ENCODE measurements at places on chromosomes 7 and 10.
A peak's percentile ranks its signal among the peaks of the same experiment; 100 is the strongest.

DNA sequence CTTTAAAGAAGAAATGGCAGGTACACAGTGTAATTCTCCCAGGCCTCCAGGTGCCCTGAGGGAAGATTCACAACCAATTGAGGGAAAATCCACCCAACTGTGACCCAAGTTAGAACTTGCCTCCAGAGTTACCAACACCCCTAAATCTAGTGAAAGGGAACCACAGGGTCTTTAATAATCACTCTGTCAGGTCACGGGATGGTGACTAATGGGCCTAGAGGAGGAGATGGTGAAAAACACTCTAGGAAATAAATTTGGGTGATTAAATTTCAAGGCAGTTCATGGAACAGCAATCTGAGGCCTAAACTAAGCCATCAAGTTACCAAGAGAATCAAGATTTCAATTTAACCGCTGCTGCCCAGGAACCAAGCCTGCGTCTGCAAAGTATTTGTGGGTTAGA lies 26.7 kb upstream of the SLF2 start:
- DNase-seq: no peak

- DNase-seq: no peak
These were observed 95.0 kb downstream of the GRB10 start for GRCh38 chr7:50687575-50688225.

- DNase-seq: no peak
These were observed 27.7 kb downstream of the EBF3 start for GRCh38 chr10:129936266-129936922.

GRCh38 chr10:5604961-5605360 lies 61.4 kb downstream of the ASB13 start:
- no peak for DNase-seq

- DNase-seq: no peak
These were observed 94.9 kb downstream of the CARD11 start for GRCh38 chr7:2948749-2949148.

- DNase-seq: peak; percentile 34
These were observed 55.2 kb upstream of the GSDME start for GRCh38 chr7:24812305-24812945.

- no peak for DNase-seq
These were observed 192.3 kb upstream of the STK17A start for GRCh38 chr7:43390576-43390975.

- no peak for DNase-seq
These were observed 43.2 kb downstream of the RALA start for GRCh38 chr7:39666562-39666961.

DNA sequence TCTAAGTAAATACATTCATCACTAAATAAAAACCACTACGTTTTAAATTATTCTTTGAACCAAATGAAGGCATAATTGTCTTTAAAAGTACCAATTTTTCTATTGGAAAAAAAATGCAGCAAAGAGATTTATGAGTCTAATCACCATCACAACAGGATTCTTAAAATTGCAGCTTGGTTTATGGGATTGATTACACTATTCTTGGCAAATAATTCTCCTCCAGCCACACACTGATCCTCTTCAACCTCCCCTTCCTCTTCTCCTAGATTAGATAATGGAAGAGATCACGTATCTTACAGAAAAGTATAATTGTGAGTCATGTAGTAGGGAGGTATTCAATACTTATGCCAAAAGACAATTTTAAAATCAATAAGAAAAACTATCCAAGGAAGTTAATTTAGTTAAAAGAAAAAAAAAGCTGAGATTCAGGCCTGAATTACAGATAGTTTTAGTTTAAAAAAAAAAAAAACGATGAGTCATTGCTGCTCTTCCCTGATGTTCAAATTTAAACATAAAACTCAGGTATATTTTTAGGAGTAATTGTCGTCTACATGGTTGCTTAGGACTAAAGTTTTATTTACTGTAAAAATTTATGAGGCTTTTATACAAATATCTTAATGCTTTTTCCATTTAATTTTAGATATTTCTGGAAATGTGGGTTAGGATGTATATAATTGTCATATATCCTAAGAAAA lies 133.7 kb upstream of the CDK1 start:
- no peak for DNase-seq

- no peak for DNase-seq
These were observed 30.4 kb downstream of the RAMP3 start for GRCh38 chr7:45187946-45188411.

DNA sequence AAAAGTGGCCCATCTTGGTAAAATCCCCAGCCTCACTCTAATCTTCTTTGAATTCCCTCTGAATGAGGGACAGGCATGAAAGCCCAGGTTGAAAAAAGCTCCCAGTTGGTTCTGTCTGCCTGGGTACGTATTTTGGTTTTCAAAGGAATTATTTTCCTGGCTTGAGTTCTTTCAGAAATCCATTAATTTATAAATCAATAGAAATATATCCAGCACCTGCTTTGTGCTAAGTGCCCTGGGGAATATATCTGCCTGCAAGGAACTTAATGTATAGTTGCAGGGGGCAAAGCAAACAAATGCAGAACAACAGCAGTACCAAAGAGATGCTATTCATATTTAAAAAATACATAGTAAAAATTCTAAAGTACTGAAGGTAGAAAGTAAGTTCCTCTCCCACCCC lies 362.7 kb downstream of the REEP3 start:
- DNase-seq: no peak

- DNase-seq: no peak
These were observed 71.3 kb upstream of the ZNF804B start for GRCh38 chr7:88688222-88688621.

GRCh38 chr7:74284781-74285259 lies 4.4 kb upstream of the CLIP2 start:
- DNase-seq: no peak

DNA sequence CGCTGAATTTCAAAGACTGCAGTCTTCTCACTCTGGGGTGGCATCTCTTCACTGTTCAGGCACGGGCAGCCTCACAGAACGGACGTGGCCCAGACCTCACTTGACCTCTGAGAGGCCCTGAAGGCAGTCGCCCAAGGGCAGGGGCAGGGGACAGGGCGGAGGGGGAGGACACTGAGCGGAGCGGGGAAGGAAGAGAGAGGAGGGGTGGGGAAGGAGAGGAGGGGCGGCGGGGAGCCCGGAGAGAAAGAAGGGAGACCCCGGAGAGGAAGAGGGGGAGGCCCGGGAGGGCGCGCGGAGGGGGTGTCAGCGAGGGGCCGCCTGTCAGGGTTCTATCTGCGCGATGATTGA lies 58.7 kb upstream of the COMTD1 start:
- DNase-seq: no peak

- DNase-seq: no peak
These were observed 21.9 kb upstream of the TBRG4 start for GRCh38 chr7:45133352-45133751.

GRCh38 chr7:93836116-93836515 lies 54.4 kb downstream of the TFPI2 start:
- DNase-seq: no peak

DNA sequence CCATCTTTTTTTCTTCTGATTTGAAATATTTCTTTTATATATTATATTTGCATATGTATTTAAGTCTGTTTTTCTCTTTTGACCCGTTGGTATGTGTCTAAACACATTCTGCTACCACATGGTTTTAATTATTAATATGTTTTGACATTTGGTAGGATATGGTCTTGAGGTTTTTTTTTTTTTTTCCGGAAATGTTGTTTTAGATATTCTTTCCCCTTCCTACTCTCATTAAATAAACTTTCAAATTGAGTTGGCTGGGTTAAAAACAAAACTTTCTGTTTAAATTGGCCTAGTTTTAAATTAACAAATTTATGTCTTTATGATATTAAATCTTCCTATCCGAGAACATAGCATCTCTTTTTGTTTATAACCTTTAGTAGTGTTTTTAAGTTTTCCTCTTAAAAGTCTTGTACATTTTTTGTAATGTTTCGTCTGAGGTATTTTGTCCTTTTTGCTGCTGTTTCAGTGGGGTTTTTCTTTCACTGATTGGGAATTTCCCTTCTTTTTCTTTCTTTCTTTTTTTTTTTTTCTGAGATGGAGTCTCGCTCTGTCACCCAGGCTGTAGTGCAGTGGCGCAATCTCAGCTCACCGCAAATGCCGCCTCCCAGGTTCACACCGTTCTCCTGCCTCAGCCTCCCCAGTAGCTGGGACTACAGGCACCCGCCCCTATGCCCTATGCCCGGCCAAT lies 25.4 kb downstream of the STAM start:
- DNase-seq: no peak

DNA sequence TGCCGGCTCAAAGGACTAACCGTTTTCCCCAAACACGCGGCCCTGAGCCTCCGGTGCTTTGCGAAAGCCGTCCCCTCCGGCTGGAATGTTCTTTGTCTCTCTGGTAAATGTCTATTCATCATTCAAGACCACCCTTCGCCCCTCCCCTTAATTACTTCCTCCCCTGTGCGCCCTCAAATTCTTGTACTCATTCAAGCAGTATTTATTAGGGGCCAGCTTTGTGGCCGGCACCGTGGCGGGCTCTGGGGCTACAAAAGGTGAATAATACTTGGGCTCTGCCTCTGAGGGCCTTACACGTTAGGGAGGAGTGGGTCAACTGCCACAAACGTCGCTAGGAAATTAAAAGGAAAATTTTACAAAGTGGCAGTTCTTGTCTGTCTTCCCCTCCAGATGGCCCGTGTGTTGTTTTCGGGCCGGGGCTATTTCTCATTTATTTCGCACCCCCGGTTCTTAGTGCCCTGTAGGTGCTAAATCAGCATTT lies 1.5 kb upstream of the MEST start:
- DNase-seq: no peak

DNA sequence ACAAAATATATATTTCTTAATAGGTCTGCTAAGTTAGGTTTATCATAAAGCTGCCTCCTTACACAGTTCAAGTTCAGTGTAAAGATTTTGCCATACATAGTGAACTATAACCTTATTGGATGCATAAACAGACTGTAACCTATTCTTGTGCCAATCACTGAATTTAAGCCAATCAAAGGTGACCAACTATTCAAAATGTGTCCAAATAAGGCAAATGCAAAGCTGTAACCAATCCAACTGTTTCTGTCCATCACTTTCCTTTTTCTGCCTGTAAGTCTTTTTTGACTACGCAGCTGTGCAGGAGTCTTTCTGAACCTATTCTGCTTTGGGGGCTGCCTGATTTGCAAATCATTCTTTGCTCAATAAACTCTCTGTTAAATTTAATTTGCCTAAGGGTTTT lies 11.6 kb upstream of the DNMBP start:
- DNase-seq: no peak

DNA sequence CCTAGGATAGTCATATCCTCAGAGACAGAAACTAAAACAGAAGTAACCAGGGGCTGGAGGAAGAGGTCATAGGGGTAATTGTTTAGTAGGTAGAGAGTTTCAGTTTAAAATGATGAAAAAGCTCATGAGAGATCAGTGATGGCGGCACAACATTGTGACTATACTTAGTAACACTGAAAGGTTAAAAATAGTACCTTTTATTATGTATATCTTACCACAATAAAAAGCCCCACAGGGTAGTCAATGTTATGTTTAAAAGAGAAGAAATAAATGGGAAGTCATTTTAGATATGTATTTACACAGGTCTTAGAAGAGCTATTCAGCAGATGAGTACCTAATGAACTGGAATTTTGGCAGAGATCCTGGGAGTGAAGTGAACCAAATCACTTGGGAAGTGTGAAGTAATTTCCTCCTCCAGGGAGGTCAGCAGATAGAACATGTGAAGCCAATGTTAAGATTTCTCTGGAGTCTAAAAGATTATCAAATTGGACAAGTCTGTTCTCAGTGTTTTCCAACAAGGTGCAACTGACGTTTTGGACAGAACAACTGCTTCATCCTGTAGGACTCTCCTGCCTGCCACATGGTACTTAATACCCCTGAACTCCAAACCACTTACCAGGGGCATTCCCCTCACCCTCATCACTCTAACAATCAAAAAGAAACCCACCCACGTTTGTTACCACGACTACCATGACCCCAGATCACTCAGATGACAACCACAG lies 6.4 kb downstream of the CDCA7L start:
- DNase-seq: no peak

DNA sequence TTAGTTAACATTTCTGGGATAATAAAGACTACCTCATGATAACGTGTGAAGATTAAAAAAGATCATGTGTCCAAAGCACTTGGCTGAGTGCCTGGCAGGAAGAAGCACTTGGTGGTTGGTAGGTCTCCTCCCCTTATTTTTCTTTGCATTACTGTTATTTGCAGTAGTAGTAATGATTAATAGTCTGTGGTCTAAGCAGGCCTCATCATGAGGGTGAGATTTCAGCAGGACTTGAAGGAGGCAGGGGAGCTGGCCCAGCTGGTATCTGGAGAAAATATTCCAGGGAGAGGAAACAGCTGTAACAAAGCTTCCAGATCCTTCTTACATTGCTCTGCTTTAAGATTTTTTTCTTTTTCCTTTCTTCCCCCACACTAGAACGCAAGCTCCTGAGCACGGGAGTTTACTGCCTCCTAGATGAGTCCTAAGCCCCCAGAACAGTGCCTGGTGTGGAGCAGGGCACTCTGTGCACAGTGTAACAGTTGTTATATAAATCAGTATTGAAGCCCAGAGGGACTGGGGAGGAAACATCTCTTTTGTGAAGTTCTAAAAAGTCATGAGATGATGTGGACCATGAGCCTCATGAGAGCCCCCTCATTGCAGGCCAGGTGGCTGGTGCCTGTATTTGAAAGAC lies 31.1 kb upstream of the RHEB start:
- no peak for DNase-seq

GRCh38 chr7:92765725-92766124 lies 70.6 kb downstream of the CDK6 start:
- no peak for DNase-seq

GRCh38 chr7:158810846-158811245 lies 18.5 kb downstream of the ESYT2 start:
- no peak for DNase-seq

GRCh38 chr7:19117091-19117869 lies at the start of gene TWIST1:
TWIST1 (minus strand) TSS chr7:19117636; CDS start chr7:19117321, 315 bp downstream.
- DNase-seq: no peak

DNA sequence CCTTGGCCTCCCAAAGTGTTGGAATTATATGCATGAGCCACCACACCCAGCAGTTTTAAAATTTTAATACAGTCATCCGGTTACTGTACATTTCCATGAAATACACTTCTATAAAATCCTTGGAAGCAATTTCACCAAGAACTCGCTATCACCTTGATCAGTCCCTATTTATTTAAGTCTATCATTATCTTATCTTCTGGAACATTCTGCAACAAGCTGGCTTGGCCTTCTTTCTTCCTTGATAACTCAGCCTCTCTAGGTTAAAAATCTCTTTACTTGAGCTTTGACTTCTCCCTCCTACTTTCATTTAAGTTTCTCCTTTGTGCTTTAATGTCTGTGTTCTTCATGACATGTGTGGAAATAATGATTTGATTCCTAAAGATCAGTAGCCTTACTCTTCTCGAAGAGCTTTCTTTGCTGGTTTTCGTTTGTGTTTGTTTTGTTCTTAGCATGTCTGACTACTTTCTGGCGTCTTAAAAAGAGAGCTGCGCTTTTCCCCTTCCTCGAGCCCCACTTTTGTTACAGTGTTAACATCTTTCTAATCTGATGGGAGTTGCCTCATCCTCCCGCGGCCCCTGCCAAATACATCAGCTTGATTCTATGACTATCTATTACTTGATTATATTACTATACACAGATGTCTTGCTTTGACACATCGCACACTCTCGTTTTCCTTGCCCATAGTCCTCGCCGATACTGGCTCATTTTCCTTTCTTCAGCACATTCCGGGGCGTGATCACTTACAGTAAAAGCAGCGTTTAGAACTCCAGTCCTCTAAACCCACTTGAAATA lies 11.1 kb upstream of the CALML5 start:
- DNase-seq: no peak

Data from naive thymus-derived CD8-positive, alpha-beta T cell (primary cell).